Activated CD8-positive, alpha-beta memory T cell treated with anti-CD3 and anti-CD28 coated beads for 1 hour (primary cell): ENCODE measurements at places on chromosomes 2 and 18.

- no peak for DNase-seq
These were observed 2.9 kb upstream of the MEIS1 start for GRCh38 chr2:66431846-66432587.

DNA sequence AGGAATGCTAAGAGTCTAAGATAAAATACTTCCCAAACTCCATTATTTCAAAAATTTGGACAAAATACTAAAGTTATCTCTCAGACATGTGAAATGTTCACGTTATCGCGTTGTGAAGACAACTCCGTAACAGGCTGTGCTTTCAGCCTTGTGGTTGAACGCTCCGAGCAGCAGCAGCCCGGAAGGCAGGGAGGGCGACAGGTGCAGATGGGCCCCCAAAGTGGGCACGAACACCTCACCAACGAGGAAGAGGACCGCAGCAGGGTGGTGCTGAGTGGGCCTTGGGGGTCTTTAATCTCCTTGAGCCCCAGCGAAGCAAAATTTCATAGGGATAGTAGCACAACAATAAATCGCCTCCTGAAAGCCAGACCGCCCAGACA lies 1.0 kb upstream of the FAM110C start:
- no peak for DNase-seq

GRCh38 chr2:694906-695510 lies 17.8 kb upstream of the TMEM18 start:
- DNase-seq, result no peak

- peak; percentile 8 for DNase-seq
These were observed 722 bp downstream of the BAZ2B start for GRCh38 chr2:159615367-159616285.

GRCh38 chr2:240967681-240968621 lies 30.5 kb upstream of the SNED1 start:
- DNase-seq, result no peak

DNA sequence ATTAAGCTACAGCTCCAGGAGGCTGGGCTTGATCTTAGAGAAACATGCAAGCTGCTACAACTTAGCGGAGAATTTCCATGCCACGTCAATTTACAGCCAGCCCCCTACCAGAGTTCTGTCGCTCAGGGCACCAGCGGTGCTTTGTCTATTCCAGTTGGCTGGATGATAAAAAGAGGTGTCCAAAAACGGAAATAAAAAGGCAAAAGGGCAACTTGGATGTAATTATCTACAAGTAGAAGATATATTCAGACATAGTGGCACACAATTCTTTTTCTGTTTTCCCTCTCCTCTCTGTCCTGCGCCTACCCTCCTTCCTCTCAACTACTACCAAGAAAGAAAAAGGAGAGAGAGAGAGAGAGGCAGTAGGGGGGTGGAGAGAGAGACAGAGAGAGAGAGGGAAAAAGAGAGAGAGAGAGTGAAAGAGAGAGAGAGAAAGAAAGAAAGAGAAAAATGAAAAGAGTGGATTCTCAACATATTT lies 363 bp upstream of the RFTN2 start:
- no peak for DNase-seq

DNA sequence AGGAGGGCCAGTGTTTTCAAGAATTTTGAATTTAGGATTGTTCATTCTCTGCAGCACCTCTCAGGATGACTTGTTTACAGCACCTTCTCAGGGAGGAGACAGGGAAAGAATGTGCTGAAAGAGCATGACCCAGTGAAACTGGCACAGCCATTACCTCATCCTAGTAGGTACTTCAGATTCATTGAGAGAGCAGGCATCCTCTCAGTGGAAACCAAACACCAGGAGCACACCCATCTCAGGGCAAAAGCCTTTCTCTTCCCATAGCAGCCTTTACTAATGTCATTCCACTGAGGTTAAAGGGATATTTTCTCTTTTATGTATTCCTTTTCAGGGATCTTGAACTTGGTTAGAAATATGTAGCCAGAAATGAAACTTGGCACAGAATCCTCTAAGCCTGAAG lies 2.6 kb downstream of the MAP2 start:
- DNase-seq, result no peak

GRCh38 chr18:64271246-64271645 lies 122.4 kb upstream of the LINC00305 start:
- no peak for DNase-seq

GRCh38 chr2:221103930-221104329 lies 468.2 kb downstream of the EPHA4 start:
- no peak for DNase-seq

DNA sequence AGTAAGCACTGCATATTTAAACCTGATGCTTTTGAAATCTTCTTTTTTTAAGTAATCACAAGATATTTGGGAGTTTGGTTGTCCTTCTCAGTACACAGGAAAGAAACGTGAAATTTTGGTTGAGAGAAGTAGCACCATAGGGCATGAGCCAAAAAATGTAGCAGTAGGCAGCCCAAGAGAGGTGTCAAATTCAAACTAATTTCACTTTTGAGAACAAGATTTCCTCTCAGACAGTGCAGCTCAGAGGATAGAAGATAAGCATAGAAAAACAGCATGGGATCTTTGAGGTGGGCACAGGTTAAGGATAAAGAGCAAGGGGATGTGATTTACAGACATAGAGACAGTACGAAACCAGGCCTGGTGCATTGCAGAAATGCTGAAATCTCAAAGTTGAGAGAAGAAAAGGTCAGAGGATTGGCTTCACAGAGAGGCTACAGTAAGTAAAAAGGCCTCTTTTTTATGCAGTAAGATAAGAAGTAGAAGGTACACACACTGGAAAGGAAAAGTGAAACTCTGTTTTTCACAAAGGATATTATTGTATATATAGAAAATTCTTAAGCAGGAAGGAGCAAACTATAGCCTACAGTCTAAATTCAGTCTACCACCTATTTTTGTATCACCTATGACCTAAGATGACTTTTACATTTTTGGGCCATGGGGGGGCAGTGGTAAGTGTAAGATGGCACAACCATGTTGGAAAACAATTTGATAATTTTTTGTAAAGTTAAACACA lies 89.8 kb downstream of the PKP4 start:
- no peak for DNase-seq

- DNase-seq, result no peak
These were observed 153.7 kb downstream of the DDX1 start for GRCh38 chr2:15745350-15745749.

- no peak for DNase-seq
These were observed 71.2 kb downstream of the KCNG2 start for GRCh38 chr18:79868811-79869541.

DNA sequence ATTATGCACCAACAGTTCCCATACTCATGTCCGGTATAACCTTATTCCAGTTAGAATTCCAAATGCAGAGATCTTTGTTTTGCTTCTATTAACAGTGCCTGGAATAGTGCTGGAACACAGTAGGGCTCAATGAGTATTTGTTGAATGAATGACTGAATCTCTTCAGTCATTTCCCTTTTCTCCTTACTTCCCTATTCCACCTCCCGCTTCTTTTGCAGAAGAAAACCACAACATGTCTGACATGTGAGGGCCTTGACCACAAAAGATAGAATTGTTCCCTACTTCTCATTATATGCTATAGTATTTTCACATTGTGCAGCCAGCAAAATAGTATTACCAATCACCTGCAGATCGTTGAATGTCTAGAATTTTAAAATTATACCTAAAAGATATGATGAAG lies 19.5 kb upstream of the HNRNPLL start:
- no peak for DNase-seq

- DNase-seq, result no peak
These were observed 189.7 kb downstream of the LRRTM1 start for GRCh38 chr2:80114812-80115211.

GRCh38 chr2:129801575-129801974 lies 177.9 kb upstream of the RAB6C start:
- no peak for DNase-seq

- no peak for DNase-seq
These were observed 33.7 kb downstream of the G6PC2 start for GRCh38 chr2:168934826-168935225.

GRCh38 chr2:208542465-208543041 lies 136.0 kb downstream of the PTH2R start:
- no peak for DNase-seq

DNA sequence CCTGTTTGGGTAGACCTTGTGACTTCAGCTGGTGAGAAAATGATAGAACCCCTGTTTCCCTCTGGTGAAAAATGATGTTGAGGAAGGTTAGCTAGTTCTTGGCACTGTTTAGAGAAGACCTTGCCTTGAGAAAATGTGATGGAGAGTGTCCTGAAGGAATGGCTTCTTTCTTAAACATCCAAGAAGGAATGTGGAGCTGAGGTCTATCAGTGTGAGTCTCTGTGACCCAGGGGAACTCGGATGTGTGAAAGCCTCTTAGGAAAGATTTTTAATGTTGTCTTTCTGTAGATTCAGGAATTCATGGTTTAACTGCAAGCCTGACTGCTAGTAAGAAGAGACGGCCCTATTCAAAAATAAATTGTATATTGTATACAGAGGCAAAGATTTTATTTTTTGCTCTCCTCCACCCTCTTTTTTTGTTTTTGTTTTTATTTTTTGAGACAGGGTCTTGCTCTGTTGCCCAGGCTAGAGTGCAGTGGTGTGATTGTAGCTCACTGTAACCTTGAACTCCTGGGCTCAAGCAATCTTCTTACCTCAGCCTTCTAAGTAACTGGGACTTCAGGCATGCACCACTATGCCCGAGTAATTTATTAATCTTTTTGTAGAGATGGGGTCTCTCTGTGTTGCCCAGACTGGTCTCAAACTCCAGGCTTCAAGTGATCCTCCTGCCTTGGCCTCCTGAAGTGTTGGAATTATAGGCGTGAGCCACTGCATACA lies 87.5 kb downstream of the ZNF532 start:
- no peak for DNase-seq

DNA sequence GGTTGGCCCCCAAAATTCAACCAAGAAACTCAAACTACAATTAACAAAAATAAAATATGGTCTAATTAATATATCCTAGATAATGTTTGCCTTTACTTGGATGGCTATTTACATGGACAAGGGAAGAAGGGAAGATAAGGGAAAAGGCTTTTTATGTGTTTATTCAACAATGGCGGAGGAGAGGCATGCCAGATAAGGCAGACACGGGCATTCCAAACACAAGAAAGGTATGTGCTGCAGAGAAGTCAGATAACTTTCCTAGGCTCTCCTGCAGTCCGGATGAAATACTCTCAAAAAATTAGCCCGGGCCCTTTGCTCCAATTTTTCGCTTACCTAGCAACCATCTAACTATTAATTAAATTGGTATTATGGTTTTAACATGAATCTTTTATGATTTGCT lies 5.1 kb upstream of the TTR start:
- no peak for DNase-seq

GRCh38 chr18:29652797-29653196 lies 1389.7 kb downstream of the DSC3 start:
- DNase-seq, result no peak

- no peak for DNase-seq
These were observed 73.6 kb downstream of the DNMT3A start for GRCh38 chr2:25268139-25268538.

DNA sequence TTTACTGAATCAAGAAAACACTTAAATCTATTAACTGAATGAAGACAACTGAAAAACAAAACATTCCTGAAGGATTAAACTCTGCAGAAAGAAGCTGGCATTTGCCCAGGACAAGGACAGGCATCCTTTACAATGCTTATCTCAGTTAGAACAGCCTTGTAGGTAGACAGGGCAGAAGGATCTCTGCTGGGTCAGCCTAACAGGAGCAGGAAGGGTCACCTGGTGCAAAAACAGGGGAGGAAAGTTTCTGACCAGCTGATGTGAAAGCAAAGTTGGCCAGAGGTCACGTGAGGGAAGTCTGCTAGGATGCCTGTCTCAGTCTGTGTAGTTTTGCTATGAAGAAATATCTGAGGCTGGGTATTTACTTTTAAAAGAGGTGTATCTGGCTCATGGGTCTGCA lies 348.6 kb downstream of the ANAPC1 start:
- DNase-seq, result no peak

- no peak for DNase-seq
These were observed 444 bp upstream of the MMADHC start for GRCh38 chr2:149587950-149588487.

GRCh38 chr18:69968039-69968438 lies 20.4 kb upstream of the CD226 start:
- no peak for DNase-seq
